ENCODE measurements at places on chromosomes 13 and 19. TPM values are rescaled to one million over a fixed set of nuclear protein-coding genes. Genes with fewer than 3 reads are reported as not detected.

NDUFB7 gene
- total RNA-seq: 111 TPM

SMIM24 gene
- not detected for total RNA-seq

KIR2DL3 gene
- not detected for total RNA-seq

DNA sequence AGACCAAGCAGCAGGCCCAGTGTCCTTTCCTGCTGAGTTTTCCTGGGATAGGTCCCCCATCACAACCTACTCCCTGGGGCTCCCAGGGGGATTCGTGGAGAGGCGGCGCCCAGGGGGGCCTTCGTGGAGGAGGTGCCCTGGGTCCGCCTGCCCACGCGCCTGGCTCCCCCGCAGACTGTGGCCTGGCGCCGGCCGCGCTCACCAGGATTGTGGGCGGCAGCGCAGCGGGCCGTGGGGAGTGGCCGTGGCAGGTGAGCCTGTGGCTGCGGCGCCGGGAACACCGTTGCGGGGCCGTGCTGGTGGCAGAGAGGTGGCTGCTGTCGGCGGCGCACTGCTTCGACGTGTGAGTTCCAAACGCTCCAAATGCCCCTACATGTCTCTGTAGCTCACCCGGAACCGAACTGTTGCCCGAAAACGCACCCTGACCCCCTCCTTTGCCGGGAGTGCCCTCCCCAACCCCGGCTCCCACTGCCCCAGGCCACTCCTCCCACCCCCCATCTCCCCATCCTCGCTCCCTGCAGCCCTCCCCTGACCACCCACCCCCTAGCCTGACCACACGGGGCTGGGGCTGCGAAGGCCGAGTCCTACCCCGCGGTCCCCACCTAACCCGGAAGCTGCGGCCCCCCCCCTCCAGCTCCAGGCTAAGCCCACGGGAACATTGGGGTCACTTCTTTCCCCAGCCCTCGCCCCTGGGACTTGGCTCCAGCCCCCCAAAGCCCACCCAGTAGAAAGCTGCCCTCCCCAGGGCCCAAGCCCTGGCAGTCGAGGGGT, 3.3 kb downstream of the TIMM13 start:
- no peak for DNase-seq

ZNF433 gene
- 1.8 TPM for total RNA-seq

NFIX gene
- total RNA-seq: 5.4 TPM

GRCh38 chr13:98521461-98522247, 55.3 kb downstream of the STK24 start:
- DNase-seq: no peak

S1PR5 gene
- total RNA-seq: 0.27 TPM

DNA sequence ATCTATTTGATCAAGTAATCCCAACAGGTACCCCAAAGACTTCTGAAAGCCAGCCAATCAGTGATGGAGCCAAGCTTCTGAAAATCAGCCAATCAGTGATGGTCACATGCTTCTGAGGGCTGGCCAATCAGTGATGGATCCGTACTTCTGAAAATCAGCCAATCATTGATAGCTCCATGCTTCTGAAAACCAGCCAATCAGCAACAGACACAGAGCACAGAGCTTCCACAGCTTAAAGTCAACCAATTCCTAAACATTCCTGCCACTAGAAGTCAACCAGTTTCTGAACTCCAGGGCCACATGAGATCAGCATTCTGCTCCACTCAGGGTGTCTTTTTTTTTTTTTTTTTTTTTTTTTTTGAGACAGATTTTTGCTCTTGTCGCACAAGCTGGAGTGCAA, 8.2 kb upstream of the HSD17B14 start:
- DNase-seq: no peak

DNA sequence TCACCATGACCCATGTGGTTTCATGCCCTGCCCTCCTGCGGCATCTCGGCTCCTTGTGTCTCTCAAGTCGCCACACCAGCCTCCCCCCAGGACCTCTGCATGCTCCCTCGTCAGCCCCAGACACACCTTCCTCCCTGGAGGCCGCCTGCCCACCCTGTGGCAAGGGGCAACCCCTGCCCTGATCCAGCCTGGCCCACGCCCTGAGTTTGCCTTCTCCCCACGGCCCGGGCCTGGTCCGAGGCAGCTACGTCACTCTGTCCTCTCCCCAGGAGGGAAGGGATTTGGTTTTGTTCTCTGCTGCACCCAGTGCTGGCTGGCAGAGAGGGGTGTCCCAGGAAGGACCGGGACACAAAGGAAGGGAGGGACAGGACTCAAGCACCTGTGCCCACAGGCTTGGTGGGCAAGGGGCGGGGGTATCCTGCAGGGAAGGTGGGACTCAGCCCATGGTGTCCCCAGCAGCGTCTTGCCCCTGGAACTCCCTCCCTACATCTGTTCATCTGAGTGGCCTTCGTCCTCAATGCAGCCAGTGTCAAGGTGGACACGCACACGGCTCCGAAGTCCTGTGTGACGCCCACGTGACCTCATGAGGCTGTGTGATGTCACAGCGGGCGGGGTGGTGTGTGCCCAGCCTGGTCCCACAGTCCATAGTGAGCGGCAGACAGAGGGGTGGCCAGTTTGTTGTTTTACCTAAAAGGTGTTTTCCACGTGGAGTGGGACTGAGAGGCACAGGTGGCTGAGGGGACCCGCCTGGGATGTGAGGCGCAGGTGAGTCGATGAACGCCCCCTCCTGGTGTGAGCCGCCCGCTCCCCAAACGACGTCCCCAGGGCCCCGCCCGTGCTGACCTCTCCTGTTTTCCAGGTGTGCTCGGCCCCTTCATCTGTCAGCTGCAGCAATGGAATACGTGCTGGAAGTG, at the start of gene TEX29:
Gene TEX29 (plus strand): TSS at position 645 of the 914 bp plus-strand sequence. CDS start 249 bp downstream, at position 894.
- no peak for DNase-seq

- DNase-seq: peak; percentile 21
Observed at GRCh38 chr13:104984296-104984818, 1551.1 kb downstream of the EFNB2 start.
